Liver (tissue), 10 donors: ENCODE measurements at places on chromosomes 1 and 21.

DNA sequence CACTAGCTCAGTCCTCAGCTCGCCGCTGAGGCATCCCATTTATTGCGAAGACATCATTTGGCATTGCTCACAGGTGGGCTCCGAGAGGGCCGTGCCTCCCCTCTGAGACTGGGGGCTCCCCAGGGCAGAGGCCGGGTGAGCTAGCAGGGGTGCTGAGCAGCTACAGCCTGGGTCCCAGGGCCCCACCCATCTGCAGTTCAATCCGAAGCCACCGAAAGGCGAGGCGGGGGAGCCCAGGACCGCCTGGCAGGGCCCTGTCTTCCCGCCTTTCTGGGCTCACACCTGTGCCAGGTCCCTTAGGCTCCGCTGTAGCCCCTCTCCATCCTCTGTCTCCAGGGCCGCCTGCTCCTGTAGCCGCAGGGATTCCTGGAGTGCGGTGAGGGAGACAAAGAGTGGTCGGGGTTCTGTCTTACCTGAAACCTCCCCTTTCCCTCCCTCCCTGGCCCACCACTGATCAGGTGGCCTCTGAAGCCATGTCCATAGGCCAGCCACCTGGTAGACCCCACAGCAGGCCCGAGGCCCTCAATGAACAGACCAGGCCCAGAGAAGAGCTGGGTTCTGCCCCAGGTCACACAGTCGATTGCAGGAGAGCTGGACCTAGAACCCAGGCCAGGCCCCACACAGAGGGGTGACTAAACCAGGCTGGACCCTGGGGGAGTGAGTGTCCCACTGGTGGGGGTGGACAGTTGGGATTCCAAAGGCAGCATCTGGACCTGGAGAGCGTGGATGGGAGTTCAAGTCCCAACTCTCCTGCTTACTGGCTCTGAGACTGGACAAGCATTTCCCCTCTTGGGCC is 18.1 kb upstream of the NBPF1 start:
- DNase-seq: peak; percentile 55

- DNase-seq: no peak
Measured at GRCh38 chr21:42539342-42539741, 25.7 kb downstream of the SLC37A1 start.

GRCh38 chr1:24362982-24363614 is 43.9 kb downstream of the GRHL3 start:
- DNase-seq: no peak

GRCh38 chr1:178271471-178271870 is 177.6 kb downstream of the RASAL2 start:
- no peak for DNase-seq

- DNase-seq: no peak
Measured at GRCh38 chr1:27505420-27505680, 15.4 kb upstream of the WASF2 start.

DNA sequence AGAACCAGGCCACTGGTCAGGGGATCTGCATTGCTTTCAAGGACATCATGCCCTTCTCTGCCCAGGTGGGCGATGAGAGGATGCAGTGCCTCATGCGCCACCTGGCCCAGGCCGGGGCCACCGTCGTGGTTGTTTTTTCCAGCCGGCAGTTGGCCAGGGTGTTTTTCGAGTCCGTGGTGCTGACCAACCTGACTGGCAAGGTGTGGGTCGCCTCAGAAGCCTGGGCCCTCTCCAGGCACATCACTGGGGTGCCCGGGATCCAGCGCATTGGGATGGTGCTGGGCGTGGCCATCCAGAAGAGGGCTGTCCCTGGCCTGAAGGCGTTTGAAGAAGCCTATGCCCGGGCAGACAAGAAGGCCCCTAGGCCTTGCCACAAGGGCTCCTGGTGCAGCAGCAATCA is 5.0 kb upstream of the ZBTB48 start:
- no peak for DNase-seq

GRCh38 chr1:235215453-235215852 is 54.4 kb upstream of the RBM34 start:
- no peak for DNase-seq

DNA sequence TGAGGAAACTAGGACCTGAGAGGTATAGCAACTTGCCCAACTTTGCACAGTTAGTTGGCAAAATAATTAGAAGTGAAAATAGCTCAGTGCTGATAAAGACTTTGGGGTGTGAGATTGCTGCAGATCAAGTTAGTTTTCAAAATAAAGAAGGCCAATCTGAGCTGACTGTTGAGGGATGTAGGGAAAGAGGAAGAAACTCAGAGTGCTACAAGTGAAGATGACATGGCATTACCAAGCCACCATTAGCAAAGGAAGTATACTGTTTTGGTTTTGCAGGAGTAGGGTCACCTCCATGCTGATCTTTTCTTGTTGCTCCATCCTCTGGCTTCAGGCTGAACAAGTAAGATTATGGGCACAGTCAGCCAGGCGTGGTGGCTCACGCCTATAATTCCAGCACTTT is 78.7 kb upstream of the ADAM30 start:
- no peak for DNase-seq

GRCh38 chr1:33718186-33718585 is 145.7 kb upstream of the HMGB4 start:
- DNase-seq: no peak

- no peak for DNase-seq
Measured at GRCh38 chr21:38273745-38274542, 17.2 kb downstream of the KCNJ15 start.

DNA sequence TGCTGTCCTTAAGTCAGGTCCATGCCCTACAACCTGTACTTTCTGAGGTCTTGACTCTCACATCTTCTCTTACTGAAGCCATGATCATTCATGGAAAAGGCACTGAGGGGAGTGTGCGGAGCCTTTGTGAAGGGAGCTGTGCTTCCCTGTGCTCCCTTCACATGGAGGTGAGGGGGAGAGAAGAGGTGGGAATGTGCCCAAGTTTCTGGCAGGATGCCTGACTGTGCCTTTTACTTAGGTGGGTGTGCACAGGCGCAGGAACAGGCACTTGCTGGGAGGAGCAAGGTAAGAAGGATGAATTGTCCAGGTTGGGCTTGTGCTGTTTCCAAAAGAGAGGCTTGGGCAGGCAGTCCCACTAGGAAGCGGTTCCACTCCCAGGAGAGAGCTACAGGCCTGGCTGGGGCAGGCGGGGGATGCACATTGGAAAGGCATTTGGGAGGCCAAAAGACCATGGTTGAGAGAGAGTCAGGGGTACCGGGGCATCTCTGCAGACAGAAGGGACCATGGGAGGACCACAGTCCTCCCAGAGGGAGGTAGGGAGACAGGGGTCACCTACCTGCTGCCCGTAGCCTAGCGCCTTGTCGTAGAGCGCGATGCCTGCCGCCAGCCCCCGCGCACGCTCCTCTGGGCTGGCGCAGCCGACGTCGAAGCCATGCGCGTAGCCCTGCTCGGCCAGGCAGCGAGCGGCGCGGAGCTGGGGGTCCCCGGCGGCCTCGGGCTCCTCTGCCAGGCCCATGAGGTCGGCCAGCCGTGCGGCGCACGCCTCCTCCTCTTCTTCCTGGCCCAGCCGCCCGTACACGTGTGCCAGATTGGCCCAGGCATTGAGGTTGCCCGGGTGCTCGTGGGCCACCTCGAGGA is 853 bp downstream of the TTC22 start:
- DNase-seq: no peak

DNA sequence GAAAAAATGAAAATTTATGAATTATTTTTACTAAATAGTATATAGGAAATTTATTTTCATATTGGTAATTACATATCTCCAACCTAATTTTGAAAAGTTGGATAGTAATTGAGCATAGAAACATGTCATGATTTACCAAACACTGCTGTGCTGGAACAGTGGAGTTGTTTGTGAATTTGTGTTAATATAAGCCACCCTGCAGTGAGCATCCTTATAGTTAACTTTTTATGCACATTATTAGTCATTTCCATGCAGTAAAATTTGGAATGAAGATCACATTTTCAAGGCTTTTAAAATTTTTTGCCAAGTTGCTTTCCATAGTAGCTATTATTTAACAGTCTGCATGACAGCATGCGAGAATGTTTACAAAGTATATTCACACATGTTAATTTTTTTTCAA is 78.3 kb downstream of the VPS26C start:
- no peak for DNase-seq

DNA sequence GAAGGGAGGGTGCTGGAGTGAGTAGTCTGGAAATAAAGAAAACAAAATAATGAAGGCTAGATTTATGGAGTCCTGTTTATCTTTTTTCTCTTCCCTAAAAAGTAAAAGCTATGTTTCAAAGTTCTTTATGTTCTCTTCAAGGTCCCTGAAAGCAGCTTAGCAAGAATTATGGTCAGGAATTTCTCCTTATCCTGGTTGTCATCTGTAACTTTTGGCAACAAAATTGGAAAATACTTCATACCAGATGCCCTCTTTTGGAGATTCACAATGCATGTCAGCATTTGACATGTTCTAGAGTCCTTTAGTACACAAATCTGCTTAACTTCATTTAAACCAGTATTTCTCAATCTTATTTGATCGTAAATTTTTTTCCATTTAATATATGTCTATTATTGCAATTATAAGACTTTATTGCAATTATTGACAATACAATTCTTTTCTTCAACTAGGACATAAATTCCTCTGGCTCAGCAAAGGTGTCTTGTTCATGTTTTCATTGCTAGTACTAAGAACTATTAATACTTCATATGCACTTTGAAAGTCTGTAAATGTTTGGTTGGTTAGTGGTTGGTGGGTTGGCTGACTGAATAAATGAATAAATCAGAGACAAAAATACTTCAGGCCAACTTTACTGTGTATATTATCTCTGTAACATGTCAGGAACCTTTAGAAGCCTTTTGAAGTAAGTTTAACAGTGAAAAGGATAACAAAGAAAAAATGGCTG is 101.5 kb downstream of the ATP1B1 start:
- DNase-seq: no peak

- no peak for DNase-seq
Measured at GRCh38 chr1:154176337-154176736, 15.6 kb downstream of the TPM3 start.

- no peak for DNase-seq
Measured at GRCh38 chr1:106747791-106748190, 308.7 kb upstream of the PRMT6 start.

GRCh38 chr1:203968761-203969160 is 104.2 kb upstream of the SOX13 start:
- no peak for DNase-seq

DNA sequence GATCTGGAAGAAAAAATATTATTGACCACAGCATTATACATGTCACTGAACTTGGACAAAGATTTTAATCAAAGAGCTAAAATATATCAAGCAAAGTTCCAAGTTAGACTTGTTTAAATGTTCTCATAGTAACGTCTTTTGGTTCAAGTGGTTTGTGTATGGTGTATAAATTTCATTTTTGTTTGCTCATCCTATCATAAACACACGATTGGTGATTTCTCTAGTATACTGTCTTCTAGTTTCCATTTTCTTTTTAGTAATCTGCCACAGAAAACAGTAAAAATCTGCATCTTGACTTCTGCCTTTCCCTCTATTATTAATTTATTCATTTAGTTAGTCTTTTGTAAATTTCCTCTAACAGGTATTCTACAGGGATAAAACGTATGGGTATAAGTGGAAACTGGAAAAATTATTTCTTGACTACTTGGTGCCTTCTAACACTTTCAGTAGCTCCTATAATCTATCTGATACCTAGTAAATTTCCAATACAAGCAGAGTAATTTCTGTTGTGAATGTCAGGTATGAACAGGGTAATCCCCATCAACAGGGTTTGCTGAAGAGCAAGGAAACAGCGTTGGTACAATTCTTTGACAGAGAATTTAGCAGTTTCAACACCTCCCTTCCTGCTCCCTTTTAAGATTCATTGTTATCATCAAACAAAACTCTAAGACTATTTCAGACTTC is 268.0 kb downstream of the PTPRC start:
- no peak for DNase-seq

- no peak for DNase-seq
Measured at GRCh38 chr1:23561076-23561812, 1.9 kb upstream of the ID3 start.

DNA sequence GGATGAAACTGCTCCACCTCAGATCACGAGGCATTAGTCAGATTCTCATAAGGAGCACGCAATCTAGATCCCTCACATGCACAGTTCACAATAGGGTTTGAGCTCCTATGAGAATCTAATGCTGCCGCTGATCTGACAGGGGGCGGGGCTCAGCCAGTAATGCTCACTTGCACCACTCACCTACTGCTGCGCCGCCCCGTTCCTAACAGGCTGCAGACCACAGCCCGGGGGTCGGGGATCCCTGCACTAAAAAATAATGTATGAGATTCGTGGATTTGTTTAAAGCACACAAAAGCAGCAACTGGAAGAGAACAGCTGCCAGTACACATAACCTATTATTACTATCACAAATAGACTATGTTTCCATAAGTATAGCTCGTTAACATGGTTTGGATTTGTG is 72.9 kb downstream of the HLCS start:
- no peak for DNase-seq

DNA sequence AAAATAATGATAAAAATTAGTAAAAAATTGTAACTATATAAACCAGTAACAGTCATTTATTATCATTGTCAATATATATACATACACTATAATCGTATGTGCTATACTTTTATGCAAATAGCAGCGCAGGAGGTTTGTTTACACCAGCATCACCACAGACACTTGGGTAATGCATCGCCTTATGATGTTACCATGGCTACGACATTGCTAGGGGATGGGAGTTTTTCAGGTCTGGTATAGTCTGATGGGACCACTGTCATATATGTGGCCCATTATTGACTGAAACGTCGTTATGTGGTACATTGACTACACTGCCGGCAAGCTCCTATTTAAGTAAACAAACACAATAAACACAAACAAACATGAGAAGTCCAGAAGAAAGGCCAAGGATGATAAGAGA is 45.6 kb downstream of the KCNK1 start:
- no peak for DNase-seq

DNA sequence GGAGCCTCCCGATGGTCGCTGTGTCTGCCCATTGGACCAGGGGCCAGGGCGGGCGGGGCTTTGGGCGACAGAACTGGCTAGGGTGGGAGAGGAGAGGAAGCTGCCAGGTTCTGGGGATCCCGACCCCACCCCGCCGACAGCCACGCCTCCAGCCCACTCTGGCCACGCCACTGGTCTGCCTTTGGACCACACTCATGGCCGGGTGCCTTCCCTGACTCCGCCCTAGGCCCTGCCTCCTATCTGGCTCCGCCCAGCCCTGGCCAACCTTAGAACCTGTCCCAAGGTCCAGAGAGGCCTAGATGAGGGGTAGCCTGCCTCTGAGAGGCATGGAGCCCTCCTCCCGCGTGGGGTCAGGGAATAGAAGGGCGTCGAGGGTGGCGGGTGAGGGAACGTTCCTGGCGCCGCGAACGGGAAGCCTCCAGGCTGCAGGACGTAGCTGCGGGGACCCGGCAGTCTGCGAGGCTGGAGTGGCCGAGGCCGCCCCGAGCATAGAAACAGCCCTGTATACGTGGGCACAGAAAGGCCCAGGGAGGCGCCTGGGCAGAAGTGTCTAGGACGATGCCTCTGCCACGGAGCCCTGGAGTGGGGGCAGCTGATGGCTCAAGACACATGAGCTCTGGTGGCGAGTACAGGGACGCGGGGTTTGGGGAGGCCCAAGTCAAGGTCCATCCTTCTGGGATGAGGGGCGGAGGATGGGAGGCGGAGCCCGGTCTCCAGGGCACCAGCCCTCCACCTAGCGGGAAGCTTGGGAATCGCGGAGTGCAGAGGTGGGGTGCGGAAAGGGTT is 11.5 kb upstream of the COL16A1 start:
- peak; percentile 83 for DNase-seq

GRCh38 chr1:226574591-226575435 is 26.2 kb downstream of the STUM start:
- no peak for DNase-seq
